Breast epithelium (tissue), 4 donors: ENCODE measurements at places on chromosomes 1 and 21. TPM values are rescaled to one million over a fixed set of nuclear protein-coding genes. Genes with fewer than 3 reads are reported as not detected.

DNA sequence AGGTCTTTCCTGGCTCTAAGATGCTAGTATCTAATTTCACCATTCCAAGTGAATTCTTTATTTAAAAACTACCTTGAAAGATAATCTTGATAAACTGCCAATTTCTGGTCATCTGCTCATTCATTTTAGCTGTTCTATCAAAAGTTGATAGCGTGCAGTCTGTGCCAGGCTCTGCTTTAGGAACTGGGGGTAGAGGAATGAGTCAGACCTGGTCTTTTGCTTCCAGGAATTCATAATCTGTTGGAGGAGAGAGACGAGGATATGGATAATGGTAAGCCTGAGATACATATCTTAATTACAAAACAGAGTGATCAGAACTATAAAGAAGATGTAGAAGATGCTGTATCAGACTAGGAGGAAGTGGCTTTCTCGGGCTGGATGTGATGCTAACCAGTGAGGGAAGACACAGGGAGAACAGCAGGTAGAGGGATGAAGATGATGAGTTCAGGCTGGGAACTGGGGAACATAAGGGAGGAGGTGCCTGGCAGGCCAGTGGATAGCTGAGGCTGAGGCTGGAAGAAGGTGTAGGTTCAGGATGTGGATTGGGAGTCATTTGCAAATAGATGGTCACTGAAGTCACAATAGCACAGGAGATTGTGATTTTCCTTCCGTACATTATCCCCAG, 12.3 kb upstream of the PHC2 start:
- no peak overlapping the region for H3K4me3 ChIP-seq
- no peak for DNase-seq
- no peaks in the 10 kb centered on the region for H3K27me3 ChIP-seq

The PADI1 gene
- total RNA-seq = 0.33 TPM

The LGR6 gene
- not detected for total RNA-seq

DNA sequence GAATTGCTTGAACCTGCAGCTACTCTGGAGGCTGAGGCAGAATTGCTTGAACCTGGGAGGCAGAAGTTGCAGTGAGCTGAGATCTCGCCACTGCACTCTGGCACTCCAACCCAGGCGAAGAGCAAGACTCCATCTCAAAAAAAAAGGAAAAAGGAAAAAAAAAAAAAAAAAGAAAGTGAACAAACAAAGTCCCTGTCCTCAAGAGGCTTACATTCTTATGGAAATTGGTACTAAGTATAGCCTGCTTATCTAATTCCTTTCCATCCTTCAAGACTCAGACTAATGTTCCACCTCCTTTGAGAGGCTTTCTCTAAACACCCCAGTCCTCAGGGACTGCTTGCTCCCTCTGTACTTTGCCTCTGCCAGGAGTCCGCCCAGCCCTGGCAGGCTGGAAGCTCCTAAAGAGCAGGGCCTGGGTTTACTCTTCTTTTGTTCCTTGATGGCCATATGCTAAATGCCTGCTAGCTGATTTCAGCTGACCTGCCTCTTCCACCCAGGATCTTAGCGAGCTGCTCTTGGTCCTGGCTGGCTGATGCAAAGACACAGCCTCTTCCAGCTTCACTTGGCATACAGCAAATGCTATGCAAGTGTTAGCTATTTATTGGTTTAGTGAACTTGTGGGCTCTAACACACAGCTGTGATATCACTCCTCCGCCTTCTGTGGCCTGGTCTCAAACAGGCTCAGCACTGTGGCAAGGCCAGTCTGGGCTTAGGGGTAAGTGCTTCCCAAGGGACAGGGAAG, 9.8 kb downstream of the SLC9A1 start:
- H3K4me3 ChIP-seq = no peak overlapping the region
- no peaks in the 10 kb centered on the region for H3K36me3 ChIP-seq
- DNase-seq = no peak
- peaks cover 12% of the 10 kb centered on the region for H3K4me1 ChIP-seq
- H3K27me3 ChIP-seq = no peaks in the 10 kb centered on the region

GRCh38 chr1:159079525-159079924, 3.0 kb upstream of the AIM2 start:
- H3K4me1 ChIP-seq = no peaks in the 10 kb centered on the region
- DNase-seq = no peak
- no peak overlapping the region for H3K4me3 ChIP-seq

DNA sequence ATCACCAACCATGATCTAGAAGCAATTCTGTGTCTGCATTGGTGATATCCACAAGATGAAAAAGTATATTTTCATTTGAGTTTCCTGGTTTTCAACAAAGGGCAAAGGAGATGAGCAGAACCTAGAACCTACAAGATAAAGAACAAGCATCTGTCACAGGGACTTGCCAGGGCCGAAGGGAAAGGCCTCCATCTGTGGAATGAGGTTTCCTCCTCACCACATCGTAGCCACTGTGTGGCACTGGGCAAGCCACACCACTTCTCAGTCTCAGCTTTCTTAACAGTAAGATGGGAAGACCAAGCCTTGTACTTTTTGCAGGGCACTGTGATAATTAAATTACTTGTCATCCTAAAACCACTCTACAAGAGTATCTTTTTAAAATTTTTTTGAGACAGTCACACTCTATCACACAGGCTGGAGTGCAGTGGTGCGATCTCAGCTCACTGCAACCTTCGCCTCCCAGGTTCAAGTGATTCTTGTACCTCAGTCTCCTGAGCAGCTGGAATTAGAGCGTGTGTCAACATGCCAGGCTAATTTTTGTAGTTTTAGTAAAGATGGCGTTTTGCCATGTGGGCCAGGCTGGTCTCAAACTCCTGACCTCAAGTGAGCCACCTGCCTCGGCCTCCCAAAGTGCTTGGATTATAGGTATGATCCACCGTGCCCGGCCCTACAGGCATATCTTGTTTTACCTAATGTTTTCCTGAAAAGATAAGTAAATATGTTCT, 45.8 kb downstream of the ARHGEF11 start:
- H3K27ac ChIP-seq = no peak overlapping the region
- no peaks in the 10 kb centered on the region for H3K4me1 ChIP-seq
- H3K36me3 ChIP-seq = no peaks in the 10 kb centered on the region
- no peaks in the 10 kb centered on the region for H3K27me3 ChIP-seq

The GSTM5 gene
- total RNA-seq = 1.8 TPM

DNA sequence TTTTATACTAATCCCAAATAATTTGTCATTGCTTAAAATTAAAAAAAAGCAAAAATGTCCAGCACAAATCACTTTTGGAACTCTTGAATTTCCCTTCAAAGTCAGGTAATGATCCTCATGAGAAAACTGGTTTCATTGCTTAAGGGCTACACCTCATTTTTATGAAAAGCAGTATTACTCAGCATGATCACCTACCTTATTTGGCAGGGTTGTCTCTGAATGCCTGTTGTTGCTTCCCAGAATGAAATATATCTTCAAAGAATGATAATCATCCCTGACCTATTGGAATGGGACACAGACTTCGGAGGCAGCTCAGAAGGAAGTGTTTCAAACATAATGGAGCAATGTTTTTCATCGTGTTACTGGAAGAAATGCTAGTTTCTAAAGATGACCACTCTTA, 29.7 kb downstream of the C1orf21 start:
- no peak overlapping the region for H3K4me3 ChIP-seq
- no peaks in the 10 kb centered on the region for H3K36me3 ChIP-seq
- no peaks in the 10 kb centered on the region for H3K27me3 ChIP-seq

- H3K36me3 ChIP-seq = no peaks in the 10 kb centered on the region
- no peak overlapping the region for H3K4me3 ChIP-seq
- no peaks in the 10 kb centered on the region for H3K4me1 ChIP-seq
- H3K27ac ChIP-seq = no peak overlapping the region
Observed at GRCh38 chr1:40239626-40240025, 8.1 kb upstream of the TMCO2 start.
